ENCODE measurements at places on chromosomes 2 and 18.

DNA sequence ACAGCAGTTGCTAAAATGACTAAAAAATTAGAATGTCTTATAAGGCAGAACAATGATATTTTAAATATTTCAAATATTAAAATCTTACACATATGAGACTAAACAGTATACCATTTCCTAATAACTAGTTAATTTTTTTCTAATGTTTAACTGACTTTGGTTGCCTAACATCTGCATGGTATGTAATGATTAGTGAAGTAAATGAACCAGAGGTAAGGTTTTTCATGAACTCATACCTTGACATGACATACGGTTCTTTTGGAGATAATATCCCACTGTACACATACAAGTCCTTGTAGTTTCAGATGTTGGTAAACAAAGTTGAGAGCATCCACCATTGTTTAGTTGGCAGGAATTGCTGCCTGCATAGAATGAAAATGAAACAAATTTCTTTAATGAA is 1360.2 kb downstream of the LRP1B start:
- DNase-seq, result no peak

DNA sequence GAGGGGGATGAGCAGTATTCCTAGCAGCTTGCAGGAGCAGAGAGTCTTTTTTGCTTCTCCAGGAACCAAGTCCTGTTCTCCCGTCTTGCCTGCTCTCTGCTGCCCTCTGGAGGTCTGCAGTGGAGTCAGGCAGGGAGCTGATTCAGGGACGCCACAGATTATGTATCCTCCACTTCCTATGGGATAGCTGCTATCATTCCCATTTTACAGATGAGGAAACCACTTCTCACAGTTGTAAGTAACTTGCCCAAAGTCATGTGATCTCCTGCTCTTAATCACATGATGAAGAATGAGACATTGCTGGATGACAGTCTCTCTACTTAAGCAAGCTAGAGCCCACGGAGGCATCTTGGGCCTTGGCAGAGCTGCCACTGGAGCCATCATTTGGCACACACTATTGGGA is 8.3 kb downstream of the SLC4A5 start:
- DNase-seq, result peak; percentile 77

- DNase-seq, result no peak
Measured at GRCh38 chr2:30803281-30803680, 4.0 kb downstream of the CAPN13 start.

GRCh38 chr2:26269571-26270158 is 24.9 kb downstream of the HADHB start:
- DNase-seq, result no peak

DNA sequence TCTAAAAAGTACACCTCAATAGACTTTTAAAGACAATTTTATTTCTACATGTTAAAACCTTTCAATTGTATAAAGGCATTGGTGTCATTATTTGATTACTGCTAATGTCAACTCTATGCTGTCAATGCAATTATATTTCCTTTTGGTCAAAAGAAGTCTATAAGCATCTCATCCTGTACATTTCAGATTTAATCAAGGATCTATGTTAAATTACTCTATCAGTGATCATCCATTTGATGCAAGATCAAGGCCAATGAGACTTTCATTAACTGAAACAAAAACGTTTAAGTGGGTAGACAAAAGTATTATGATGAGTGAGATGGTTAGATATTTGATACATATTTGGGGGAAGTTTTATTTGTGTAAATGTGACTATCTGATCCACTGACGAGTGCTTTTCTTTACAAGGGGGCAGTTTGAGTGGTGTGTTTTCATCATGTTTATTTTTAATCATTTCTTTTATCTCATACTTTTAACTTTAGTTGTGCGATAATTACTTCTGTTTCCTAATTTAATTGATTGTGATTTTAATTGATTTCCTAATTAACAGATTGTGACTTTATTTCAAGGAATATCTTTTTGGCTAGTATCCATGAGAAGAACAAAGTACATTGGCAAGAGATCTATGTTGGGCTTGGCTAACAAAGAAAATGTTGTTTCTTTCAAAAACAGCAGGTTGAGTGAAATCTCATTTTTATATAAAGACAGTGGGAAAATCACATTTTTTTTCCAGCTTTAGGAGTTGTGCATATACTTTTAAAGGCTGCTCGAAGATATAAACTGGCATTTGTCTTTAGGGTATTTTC is 1.1 kb downstream of the ARHGAP28 start:
- no peak for DNase-seq

GRCh38 chr2:241742320-241742939 is 8.0 kb downstream of the D2HGDH start:
- DNase-seq, result no peak

- DNase-seq, result no peak
Measured at GRCh38 chr2:74548900-74549826, 4.6 kb downstream of the LOXL3 start.

DNA sequence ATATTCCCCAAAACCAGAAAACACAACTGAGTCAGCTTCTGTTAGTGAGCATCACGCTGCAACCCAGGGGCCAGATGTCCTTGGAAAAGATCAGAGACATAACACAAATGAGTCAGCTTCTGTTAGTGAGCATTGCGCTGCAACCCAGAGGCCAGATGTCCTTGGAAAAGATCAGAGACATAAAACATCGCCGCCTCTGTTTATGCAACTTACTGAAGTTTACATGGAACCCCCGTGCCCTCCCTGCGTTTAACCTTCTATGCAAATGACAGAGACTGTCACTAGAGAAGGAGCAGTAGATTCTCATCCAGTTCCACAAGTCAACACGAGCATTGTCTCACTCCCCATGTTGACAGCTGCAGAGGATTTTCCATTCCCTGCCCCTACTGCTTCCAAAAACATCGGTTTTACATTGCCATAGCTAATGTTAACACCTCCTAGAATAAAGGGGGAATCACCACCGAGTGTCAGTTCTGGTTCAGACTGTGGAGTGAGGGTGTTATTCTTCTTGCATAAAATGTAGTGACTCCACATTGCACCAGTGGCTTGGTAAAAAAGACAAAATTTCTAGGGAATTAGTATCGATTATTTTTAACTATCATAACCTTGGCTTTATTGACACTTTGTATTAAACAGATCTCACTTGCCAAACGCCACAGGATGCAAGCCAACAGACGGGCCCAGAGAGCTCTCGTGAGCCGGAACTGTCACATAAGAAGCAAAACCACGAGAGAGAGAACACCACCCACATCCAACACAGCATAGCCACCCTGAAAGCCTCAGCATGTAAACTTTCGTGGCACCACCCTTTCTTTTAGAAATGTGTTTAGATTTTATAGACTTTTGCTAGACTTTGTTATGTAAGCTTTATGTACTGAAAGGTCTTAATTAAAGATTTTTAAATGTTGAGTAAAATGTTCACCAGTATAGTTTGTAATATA is 87.7 kb downstream of the SH3YL1 start:
- DNase-seq, result peak; percentile 59

GRCh38 chr2:61135510-61135909 is 26.5 kb upstream of the C2orf74 start:
- DNase-seq, result peak; percentile 28

DNA sequence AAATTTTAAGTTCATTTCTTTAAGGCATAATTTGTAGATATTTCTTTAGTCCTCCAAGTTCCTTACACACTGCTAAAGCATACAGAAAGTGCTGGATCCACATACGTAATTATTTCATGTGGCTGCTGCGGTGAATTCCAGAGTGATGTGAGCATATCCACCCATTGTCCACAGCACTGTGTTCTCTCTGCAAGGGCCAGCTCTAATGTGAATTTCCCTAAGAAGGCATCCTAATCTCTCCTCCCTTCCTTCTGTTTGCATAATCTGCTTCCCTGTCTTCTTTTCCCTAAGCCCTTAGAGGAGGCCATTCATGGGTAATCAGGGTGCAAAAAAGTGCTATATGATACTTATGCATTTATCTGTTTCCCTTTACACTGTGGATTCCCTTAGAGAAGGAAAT is 57.2 kb downstream of the COBLL1 start:
- DNase-seq, result no peak

DNA sequence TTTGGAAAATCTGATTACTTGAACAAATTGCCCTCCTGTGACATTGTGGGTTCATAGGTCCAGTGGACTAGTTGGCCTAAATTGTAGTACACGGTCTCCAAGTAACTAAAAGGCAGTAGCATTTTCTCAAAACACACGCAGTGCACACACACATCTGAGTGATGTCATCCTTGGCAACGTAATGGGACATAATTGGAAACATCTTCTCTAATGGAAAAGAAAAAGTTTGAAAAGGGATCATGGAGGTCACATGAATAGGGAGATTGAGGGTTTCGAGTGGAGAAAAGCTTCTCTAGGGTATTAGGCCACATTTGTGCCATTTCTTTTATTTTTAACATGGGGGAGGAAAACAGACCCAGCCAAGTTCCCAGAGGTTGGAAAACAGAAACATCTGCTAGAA is 93.3 kb downstream of the MAP4K4 start:
- no peak for DNase-seq

- DNase-seq, result no peak
Measured at GRCh38 chr2:239564587-239564986, 163.8 kb upstream of the HDAC4 start.

- no peak for DNase-seq
Measured at GRCh38 chr18:70674896-70675295, 386.1 kb downstream of the SOCS6 start.
